Activated T-helper 1 cell treated with anti-CD3 and anti-CD28 coated beads, Interleukin-2, amount 50 U/mL, for 16 hours (primary cell): ENCODE measurements at places on chromosomes 5 and 9.

DNA sequence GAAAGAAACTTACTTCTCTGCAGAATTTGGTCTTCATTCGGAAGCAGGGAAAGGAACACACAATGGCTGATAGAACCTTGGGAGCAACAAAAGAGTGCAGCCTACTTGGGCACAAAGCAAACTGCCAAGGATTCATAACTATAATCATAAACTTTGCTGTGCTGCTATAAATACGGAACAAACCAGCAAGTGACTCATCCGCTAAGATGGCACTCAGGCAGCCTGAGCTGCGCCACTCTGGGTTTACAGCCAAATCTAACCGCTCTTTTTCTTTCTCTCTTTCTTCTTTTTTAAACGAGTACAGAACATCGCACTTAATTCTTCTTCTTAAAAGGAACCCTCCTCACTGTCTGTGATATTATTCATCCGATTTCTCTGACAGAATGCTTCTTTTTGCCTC, 81.1 kb downstream of the PTPN3 start:
- DNase-seq: no peak

GRCh38 chr9:113875459-113876150, 504 bp upstream of the ZNF618 start:
- DNase-seq: no peak

DNA sequence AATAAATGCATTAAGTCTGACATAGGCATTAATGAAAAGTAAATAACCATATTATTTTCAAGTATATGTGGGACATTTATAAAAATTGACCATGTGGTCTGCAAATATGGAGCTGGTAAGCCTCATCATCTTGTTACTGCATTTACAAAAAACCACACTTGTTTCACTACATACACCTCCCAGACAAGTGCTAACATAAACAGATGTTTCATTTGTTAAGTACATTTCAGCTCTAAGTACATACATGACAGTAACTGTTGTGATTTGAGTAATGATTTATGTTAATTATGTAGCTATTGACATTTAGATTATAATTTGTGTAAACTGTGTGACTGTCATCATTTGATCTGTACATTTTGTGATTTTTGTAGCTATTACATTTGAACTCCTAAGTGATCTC, 13.9 kb downstream of the IDNK start:
- no peak for DNase-seq

DNA sequence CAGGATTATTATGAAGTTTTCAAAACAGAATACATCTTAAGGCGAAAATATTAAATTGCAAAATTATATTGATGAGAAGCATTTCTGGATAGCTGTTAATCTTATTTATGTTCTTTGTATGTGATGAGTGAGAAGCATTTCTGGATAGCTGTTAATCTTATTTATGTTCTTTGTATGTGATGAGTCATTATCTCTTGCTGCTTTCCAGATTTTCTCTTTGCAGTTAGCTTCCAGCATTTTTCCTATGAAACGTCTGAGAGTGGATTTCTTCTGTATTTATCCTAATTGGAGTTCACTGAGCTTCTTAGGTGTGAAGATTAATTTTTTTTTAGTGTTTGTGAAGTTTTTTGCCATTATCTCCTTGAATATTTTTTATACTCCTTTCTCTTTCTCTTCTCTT, 8.2 kb downstream of the TMEM232 start:
- DNase-seq: no peak

DNA sequence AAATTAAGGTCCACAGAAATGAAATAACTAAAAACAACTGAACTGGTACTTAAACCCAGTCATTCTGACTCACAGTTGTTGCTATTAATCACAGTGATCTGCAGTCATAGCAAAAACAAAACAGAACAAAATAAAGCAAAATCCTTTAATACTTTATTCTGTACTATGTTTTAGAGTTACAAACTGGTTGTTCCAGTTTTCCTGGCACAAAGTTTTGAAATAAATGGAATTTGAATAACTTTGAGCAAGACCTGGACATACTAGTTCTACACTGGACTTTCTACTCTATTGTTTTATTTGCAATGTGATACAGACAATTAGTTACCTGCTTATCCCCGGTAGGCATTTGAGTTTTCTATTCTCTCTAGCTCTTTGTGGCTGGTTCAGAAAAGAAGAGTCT, 147.9 kb downstream of the DMRT2 start:
- DNase-seq: no peak

DNA sequence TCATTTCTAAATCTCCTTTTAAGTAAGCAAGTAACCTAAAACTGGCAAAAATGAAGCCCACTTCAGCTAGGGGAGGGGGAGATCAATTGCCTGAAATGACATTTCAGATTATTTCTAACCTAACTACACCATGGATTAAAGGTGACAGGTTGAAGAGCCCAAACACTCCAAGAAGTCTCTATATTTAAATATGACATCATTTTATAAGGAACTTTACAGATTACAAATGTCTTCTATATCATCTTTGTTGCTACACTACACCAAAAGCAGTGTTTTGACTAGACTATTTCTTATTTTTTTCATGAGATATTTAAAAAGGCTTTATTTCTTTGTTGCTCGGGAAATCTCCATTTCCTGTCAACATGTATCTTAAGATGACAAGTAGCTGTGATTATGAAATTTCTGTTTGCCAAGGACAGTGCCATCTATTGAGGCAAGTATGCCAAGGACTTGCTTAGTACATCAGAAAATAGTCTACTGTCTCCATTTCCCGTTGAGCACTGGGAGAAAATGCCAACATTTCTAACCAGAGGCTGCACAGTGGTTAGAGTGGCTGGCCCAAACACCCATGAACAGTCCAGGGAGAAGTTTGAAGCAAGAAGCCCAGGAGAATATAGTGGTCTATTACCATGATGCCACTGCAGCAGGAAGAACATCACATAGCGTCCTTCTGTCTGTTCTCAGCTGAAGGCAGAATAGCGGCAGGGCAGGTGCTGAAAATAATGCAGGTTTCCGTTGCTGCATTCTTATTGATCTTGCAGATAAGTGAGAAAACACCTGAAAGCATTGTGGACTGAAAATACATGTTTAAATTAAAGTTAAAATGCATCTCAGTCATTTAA, 93.4 kb upstream of the ITGA2 start:
- DNase-seq: no peak

DNA sequence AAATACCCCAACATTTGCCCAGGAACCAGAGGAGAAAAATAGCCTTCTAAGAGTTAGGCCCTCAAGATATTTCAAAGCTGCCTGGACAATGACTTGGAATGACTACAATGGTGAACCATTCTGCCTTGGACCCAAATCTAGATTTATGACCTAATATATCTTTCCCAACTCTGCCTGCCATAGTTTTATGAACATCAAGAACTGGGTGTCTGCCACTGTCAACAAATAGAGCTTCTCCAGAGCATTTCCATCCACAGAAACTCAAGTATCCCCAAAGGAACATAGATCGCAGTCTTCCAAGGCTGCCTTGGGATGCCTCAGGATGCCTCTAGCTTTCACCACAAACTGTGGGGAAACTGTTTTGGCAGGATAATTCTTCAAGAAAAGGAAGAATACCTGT, 48.2 kb upstream of the NFIB start:
- DNase-seq: no peak

DNA sequence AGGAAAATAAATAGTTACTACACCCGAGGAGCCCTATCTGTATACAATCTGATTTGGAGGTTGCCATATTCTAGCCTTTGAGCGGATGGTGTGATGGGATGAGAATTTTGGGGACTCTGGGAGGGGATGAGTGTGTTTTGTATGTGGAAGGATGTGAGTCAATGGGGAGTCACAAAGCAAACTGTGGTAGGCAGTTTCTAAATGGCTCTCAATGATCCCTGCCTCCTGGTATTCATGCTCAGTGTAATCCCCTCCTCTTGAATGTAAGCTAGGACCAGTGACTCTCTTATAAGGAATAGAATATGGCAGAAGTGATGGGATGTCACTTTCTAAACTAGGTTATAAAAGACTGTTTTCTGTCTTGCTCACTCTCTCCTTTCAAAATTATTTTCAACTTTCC, 205.7 kb upstream of the RIOK2 start:
- DNase-seq: no peak

- DNase-seq: no peak
Observed at GRCh38 chr9:115442054-115442453, 324.1 kb upstream of the TNC start.

- no peak for DNase-seq
Observed at GRCh38 chr9:133950192-133950591, 41.9 kb downstream of the VAV2 start.

DNA sequence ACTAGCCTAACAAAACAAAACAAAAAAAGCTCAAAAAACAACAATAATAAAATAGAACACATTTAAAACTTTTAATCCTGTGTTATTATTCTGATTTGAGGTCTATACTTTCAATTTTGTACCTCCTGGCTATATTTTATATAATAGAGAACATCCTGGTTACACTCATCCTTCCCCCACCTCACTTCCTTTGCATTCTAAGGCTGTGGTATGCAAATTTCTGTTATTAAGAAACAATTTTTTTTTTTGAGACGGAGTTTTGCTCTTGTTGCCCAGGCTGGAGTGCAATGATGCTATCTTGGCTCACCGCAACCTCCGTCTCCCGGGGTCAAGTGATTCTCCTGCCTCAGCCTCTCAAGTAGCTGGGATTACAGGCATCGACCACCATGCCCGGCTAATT, 3.1 kb upstream of the RPL37 start:
- no peak for DNase-seq

DNA sequence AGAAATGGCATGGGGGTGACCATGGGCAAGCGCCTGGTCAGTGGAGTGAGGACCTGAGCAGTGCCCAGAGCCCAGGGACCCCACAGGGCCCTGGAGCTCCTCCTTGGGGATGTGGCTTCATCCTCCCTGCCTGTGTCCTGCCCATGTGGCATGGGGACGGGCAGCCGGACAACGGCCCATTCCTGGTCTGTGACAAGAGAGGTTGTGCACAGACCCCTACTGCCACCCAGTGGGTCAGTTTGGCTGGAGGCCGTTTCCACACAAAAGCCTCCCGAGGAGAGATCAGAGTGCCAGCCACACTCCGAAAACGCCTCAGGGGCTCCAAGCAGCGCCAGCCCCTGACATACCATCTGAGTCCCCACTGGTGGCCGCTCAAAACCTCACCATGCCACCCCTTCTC, 19.8 kb downstream of the SLC6A18 start:
- DNase-seq: no peak

GRCh38 chr5:113090336-113091106, 113.9 kb downstream of the DCP2 start:
- DNase-seq: no peak

- no peak for DNase-seq
Observed at GRCh38 chr5:139655727-139656271, 7.7 kb downstream of the CXXC5 start.

GRCh38 chr5:139642891-139643871, 5.0 kb upstream of the CXXC5 start:
- DNase-seq: no peak

DNA sequence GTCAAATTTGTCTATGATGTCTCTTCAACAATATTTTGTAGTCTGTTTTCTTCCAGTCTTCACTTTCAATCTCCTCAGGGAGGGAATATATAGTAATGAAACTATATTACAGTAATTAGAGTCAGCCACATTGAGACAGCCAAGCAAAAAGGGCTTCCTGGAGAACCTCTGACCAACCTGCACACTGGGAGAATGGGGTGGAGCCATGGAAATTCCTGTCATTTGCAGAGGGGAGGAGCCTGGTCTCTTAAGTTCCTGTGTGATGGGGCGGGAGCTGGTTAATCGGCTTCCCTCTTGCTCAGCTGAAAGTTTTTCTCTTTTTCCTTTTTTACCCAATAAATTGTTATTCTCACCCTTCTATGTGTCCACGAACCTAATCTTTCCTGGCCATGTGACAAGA, 1220.0 kb downstream of the PTPRD start:
- no peak for DNase-seq

GRCh38 chr9:90870621-90871326, 69.2 kb downstream of the SYK start:
- DNase-seq: no peak

GRCh38 chr9:36791222-36791950, 218.7 kb downstream of the MELK start:
- DNase-seq: no peak
